ENCODE measurements at places on chromosomes 1 and 21.
A peak's percentile ranks its signal among the peaks of the same experiment; 100 is the strongest.

DNA sequence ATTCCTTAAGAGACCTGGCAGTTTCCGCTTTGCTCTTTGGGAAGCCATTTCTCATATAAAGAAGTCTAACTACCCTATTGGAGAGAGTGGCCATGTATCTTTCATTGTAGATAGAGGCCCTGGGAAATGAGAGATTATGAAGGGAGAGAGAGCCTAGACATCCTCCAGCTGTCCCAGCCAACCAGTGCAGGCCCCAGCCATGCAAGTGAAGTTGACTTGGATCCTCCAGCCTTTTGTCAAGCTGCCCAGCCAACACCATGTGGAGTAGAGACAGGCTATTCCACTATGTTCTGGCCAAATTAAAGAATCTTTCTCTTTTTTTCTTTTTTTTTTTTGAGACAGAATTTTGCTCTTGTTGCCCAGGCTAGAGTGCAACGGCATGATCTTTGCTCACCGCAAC, 7.1 kb upstream of the ANP32E start:
- H3K27me3 ChIP-seq: no peaks in the 10 kb centered on the region
- H3K4me1 ChIP-seq: no peaks in the 10 kb centered on the region
- DNase-seq: no peak
- no peak overlapping the region for H3K27ac ChIP-seq
- no peak overlapping the region for H3K4me3 ChIP-seq
- no peaks in the 10 kb centered on the region for H3K36me3 ChIP-seq

DNA sequence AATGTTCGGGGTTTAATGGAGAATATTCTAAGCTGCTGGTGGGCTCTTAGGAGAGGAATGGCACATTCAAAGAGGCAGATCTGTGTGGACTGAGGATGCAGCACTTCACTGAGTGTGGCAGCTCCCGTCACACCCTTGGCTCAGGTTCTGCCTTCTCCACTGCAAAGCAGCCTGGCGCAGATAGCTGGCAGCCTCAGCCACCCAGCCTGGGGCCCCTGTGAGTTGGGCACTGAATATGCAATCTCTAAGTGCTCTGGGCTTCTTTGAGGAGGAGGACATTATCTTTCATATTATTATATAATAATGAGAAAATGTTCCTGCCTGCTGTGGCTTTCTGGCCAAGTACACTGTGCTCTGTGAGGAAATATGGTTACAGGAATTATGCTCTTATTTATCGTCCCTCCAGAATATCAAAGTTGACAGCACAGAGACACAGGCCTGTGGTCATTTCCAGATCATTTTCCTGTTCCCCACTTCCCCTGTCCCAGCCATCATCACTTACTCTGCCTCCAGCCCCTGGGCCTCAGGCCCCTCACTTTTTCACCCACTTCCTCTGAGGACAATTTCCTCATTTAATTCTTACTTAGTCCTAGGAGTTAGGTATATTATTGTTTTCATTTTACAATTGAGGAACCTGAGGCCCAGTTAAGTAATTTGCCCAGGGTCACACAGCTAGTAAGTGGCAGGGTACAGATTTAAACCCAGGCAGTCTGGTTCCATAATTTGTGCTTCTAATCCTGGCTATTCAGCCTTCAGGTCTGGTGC, 53.6 kb downstream of the MAB21L3 start:
- no peaks in the 10 kb centered on the region for H3K36me3 ChIP-seq
- no peak overlapping the region for H3K4me3 ChIP-seq
- DNase-seq: peak; percentile 76
- peak overlapping the region; percentile 4 for H3K27ac ChIP-seq
- H3K27me3 ChIP-seq: no peaks in the 10 kb centered on the region
- H3K4me1 ChIP-seq: peaks cover 8% of the 10 kb centered on the region

DNA sequence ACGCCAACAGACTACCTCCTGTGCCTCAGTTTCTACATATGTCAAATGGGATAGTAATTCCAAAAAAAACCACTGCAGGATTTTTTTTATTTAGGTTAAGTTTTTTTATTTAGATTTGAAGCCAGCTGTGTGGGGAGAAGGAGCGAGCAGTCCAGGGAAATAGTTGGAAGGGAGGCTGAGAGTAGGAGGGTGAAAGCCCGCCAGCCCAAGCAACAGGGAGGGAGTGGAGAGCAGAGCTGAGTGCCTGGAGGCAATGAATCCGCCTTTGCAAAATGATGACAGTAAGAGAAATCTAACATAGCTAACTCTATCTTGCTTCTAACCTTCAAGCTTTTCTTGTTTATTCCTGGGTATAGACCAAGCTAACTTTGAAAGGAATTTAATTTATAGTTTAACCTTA, 15.6 kb upstream of the C1orf198 start:
- H3K4me1 ChIP-seq: no peaks in the 10 kb centered on the region
- H3K4me3 ChIP-seq: no peak overlapping the region
- H3K36me3 ChIP-seq: no peaks in the 10 kb centered on the region
- H3K27me3 ChIP-seq: no peaks in the 10 kb centered on the region
- H3K27ac ChIP-seq: no peak overlapping the region
- no peak for DNase-seq

DNA sequence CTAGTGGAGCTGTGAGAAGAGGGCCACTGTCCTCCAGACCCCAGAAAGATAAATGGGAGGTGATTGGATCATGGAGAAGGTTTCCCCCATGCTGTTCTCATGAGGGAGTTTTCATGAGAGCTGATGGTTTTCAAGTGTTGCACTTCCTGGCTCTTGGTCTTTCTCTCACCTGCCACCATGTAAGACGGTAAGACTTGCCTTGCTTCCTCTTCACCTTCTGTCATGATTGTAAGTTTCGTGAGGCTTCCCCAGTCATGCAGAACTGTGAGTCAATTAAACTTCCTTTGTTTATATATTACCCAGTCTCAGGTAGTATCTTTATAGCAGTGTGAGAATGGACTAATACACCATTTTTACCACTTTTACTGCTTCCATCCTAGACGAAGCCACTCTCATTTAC, 27.6 kb downstream of the GPR88 start:
- no peak for DNase-seq
- no peak overlapping the region for H3K27ac ChIP-seq
- H3K4me1 ChIP-seq: no peaks in the 10 kb centered on the region

- H3K36me3 ChIP-seq: no peaks in the 10 kb centered on the region
- H3K4me1 ChIP-seq: no peaks in the 10 kb centered on the region
- H3K4me3 ChIP-seq: no peak overlapping the region
- no peak for DNase-seq
- no peaks in the 10 kb centered on the region for H3K27me3 ChIP-seq
- H3K27ac ChIP-seq: no peak overlapping the region
These were observed 121.2 kb upstream of the SGIP1 start for GRCh38 chr1:66412704-66413103.

DNA sequence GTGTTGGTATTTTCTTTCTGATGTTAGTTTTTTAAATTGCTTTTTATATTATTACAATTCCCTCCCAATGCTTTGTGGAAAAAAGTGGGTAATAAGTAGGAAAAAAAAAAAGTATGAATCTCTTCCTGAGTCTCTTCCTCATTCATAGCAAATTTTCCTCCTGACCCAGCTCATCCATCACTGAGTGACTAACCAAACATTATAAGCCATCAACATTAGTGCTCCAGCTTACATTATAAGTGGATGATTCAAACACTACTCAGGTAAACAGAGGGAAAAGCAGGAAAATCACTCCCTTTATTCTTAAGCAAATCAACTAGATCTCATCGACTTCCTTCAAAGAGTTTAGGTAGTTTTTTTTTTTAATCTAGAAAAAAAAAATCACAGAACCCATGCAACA, 15.4 kb upstream of the SAMD13 start:
- H3K4me3 ChIP-seq: no peak overlapping the region
- no peak overlapping the region for H3K27ac ChIP-seq
- H3K4me1 ChIP-seq: no peaks in the 10 kb centered on the region
- no peak for DNase-seq

DNA sequence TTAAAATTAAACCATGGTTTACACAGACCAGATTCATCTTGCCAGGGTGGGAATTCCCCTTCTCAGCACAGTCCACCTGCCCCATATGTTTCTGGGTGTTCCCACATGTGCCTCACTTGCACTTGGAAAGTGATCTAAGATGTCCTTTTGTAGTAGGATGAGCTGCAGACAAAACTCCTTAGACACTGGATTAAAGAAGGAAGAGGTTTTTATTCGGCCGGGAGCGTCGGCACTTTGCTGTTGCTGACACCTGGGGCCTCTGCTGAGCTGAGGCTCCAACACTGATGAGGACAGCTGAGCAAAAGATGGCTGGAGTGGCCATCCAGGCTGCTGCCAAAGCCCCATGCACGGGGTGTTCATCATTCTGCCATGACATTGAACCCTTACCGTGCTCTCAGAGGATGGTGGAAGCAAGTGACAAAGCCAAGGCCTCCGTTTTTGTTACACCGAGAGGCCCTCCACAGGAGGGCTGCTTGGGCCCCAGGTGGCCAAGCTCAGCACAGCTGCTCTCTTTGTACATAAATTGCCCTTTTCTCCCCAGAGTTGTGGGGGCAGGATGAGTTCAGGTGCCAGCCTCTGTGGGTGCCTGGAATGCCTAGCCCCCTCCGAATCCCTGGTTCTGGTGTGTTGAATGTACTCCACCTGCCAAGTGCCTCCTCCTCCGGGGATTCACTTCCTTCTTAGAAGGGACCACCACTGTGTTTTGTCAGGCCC, 7.3 kb upstream of the ACOT11 start:
- no peak overlapping the region for H3K27ac ChIP-seq
- no peak for DNase-seq
- H3K4me3 ChIP-seq: no peak overlapping the region
- no peaks in the 10 kb centered on the region for H3K27me3 ChIP-seq

DNA sequence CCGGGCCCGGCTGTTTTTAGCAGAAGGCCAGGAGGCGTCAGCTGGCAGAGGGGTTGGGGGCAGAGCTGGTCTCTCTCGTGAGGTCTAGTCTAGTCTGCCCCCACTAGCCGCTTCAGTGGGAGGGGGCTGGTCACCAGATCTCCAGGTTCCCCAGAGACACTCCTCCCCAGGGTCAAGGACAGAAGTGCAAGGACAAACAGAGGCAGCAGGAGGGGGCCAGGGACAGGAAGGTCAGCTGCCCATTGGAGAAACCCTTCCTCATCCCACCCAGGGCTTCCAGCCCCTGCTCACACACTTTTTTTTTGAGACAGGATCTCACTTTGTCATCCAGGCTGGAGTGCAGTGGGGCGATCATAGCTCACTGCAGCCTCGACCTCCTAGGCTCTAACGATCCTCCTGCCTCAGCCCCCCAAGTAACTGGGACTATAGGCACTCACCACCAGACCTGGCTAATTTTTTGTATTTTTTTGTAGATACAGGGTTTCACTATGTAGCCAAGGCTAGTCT, 10.0 kb downstream of the FAM229A start:
- peaks cover 26% of the 10 kb centered on the region for H3K4me1 ChIP-seq
- H3K4me3 ChIP-seq: peak overlapping the region; percentile 78
- peak overlapping the region; percentile 99 for H3K27ac ChIP-seq
- H3K27me3 ChIP-seq: no peaks in the 10 kb centered on the region
- no peaks in the 10 kb centered on the region for H3K36me3 ChIP-seq

GRCh38 chr1:161083748-161084596, 5.4 kb downstream of the NECTIN4 start:
- H3K4me3 ChIP-seq: no peak overlapping the region
- DNase-seq: no peak
- peaks cover 5% of the 10 kb centered on the region for H3K27me3 ChIP-seq

DNA sequence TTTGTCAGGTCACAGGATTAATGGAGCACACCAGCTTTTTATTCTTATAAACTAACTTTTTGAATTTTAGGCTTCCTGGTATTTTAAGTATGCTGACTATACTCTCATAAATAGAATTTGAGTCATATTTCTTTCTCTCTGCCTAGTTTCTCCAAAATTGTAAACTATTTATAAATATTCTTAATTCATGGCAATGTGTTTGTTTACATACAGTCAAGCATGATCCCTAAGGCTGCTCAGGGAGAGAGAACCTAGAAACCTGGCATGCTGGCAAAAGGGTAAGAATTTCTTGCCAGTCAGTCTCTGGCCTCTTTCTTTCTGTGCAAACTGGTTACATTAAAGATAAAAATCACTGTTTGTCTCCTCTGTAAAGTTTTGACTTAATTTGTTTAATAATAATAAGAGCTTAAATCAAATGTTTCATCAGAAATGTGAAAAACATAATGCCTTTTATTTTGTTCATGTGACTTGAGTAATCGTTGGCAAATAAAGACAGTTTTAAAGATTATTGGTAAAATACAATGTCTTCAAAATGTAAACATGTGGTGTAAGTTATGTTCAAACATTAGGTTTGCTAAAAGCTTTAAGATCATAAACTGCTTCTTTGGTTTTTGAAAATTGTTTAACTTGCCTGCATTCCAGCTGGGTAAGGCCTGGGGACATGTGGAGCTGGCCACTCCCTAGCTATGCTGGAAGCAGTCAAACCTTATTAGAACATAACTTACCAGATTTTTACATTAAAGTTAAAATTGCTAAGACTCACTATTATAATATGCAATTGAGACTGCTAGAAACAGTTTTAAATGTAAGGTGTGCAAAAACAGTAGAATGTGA, 1401.7 kb downstream of the NCAM2 start:
- no peaks in the 10 kb centered on the region for H3K36me3 ChIP-seq
- H3K4me1 ChIP-seq: no peaks in the 10 kb centered on the region
- no peak overlapping the region for H3K27ac ChIP-seq
- no peak for DNase-seq

GRCh38 chr1:164613176-164613575, 54.2 kb downstream of the PBX1 start:
- no peak for DNase-seq
- H3K27me3 ChIP-seq: no peaks in the 10 kb centered on the region
- H3K27ac ChIP-seq: no peak overlapping the region
- no peak overlapping the region for H3K4me3 ChIP-seq
- peaks cover 39% of the 10 kb centered on the region for H3K4me1 ChIP-seq

- H3K4me3 ChIP-seq: no peak overlapping the region
- DNase-seq: no peak
- peaks cover 17% of the 10 kb centered on the region for H3K4me1 ChIP-seq
- H3K36me3 ChIP-seq: no peaks in the 10 kb centered on the region
These were observed 79.5 kb downstream of the EVI5 start for GRCh38 chr1:92705446-92705845.

GRCh38 chr21:44012474-44013379, 618 bp downstream of the TRAPPC10 start:
- H3K36me3 ChIP-seq: no peaks in the 10 kb centered on the region
- peaks cover 39% of the 10 kb centered on the region for H3K4me1 ChIP-seq
- H3K4me3 ChIP-seq: peak overlapping the region; percentile 93
- peak; percentile 71 for DNase-seq
- peak overlapping the region; percentile 76 for H3K27ac ChIP-seq
- H3K27me3 ChIP-seq: no peaks in the 10 kb centered on the region

DNA sequence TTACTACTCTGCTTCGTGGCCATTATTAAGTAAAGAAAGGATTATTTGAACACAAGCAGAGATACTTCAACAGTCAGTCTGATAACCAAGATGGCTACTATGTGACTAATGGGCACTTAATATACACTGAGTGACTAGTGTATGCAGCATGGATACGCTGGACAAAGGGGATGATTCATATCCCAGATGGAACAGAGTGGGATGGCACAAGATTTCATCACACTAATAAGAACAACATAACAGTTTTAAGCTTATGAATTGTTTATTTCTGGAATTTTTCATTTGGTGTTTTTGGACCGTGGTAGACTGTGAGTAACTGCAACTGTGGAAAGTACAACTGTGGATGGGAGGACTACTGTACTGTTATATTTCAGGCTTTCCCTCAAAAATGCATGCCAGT, 9.4 kb downstream of the ZCCHC17 start:
- H3K4me1 ChIP-seq: no peaks in the 10 kb centered on the region
- no peak for DNase-seq
- no peak overlapping the region for H3K4me3 ChIP-seq
- no peak overlapping the region for H3K27ac ChIP-seq
